ENCODE measurements at places on chromosomes 4 and X.

GRCh38 chr4:115213716-115214115 is 100.3 kb upstream of the NDST4 start:
- no peak for DNase-seq

- DNase-seq: no peak
Measured at GRCh38 chr4:38620527-38621027, 43.4 kb upstream of the KLF3 start.

DNA sequence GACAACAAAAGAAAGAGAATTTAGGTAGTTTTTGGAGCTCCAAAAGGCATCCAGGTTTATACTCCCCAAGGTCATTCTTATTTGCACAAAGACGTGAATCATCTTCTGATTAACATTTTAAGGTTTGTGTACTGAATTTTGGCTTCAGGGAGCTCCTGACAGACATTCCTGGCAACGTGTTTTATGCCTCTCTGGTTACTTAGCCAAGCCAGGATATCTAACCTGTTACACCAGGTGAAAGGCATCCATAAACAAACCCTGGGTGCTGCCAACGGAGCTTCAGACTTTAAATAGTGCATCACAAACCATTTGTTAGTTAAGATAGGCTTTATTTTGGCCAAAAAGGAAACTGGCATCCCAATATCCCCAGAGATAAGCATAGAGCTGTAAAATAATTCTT is 997.3 kb downstream of the ARAP2 start:
- DNase-seq: no peak

DNA sequence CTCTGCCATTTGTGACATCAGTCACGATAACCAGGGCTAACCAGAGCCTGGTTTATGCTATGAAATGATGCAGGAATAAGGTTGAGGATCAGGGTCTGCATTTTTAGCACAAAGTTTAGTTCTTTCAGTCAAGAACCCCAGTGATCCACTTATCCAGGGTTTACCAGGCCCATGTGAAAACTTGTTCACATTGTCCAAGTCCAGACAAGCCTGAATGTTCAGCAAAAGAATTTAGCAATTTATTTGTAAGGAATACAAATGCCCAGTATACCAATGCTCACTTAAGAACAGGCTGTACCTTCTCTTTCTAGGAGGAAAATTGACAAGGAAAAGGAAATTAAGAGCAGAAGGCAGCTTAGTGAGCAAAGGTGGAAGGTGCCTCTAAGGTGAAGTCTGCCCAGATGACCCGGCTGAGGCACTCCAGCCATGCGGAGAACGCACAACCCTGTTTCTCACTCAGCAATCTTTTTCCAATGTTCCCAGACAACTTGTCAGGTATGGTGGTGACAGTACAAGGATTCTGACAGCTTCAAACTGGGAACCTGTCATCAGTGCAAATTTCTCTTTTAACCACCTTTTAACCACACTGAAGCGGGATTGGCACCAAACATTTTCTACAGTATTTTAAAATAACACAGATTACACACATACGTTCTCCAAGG is 54.0 kb downstream of the TBC1D9 start:
- no peak for DNase-seq

DNA sequence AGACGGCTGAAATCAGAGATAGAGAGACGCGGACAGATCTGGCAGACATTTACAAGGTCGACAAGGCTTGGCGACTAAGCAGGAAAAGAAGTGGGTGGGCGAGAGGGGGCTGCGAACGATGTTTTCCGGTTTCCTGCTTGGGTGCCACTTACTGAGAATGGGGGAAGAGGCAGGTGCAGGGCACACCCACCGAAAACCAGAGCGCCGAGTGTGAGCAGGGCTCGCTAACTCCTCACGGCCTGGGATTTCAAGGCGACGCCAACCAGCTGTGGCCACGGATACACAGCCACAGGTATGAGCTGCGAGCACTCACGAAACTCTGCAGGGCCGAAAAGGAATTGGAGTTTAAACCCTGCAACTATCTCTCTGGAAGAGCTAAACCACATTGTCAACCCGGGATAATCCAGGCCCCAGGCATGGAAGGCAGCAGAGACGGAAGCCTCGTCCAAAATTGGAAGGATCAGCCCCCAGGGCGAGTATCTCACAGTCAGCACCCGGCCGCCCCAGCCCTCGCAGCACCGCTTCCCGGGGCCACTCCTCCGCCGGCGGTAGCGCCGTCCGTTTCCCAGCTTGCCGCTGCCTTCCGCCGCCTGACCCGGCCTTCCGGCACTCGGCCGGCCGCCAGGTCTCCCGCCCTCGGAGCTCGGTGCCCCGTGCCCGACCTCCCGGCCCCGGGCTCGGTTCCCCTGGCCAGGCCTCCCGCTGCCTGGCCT is 778 bp downstream of the CASP3 start:
- peak; percentile 41 for DNase-seq

- no peak for DNase-seq
Measured at GRCh38 chrX:119235051-119235511, 1.0 kb upstream of the PGRMC1 start.

GRCh38 chr4:164614999-164615398 is 138.9 kb upstream of the SMIM31 start:
- no peak for DNase-seq
